ENCODE measurements at places on chromosomes 7 and 10. TPM values are rescaled to one million over a fixed set of nuclear protein-coding genes. Genes with fewer than 3 reads are reported as not detected.

The IL2RA gene
- 3.7 TPM for total RNA-seq

The NKX6-2 gene
- not detected for total RNA-seq

The UCN3 gene
- total RNA-seq, result not detected

The IFIT1B gene
- 0.10 TPM for total RNA-seq

The ENKUR gene
- 10.0 TPM for total RNA-seq

The MYOF gene
- 5.2 TPM for total RNA-seq

The ITPRID1 gene
- 0.73 TPM for total RNA-seq

The TMEM213 gene
- not detected for total RNA-seq
